ENCODE measurements at places on chromosomes 1 and 21. TPM values are rescaled to one million over a fixed set of nuclear protein-coding genes. Genes with fewer than 3 reads are reported as not detected.

GRCh38 chr1:3922201-3922725, 22.2 kb upstream of the C1orf174 start:
- no peak for DNase-seq

DNA sequence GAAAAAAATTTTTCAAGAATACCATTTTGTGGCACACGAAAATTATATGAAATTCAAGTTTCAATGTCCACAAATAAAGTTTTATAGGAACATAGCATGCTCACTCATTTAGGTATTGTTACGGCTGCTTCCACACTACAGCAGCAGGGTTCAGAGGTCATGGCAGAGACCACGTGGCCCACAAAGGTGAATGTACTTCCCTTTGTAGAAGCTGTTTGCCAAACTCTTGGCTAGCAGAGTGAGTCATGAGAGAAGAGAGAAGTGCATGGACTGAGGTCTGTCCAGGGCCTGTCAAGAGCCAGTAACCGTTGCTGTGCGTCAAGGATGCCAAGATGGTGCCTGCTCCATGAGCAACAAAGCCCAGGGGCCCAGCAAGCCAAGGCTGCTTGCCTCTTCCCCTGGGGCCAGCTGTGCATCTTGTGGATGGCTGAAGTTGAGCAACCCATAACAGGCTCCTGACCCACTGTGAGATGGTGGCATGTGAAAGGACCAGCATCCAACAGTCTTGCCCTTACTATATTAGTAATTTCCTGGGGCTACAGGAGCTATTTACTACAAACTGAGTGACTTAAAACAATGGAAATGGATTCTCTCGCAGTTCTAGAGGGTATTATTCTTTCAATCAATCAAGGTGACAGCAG, 64.8 kb upstream of the ATP5PO start:
- no peak for DNase-seq

DNA sequence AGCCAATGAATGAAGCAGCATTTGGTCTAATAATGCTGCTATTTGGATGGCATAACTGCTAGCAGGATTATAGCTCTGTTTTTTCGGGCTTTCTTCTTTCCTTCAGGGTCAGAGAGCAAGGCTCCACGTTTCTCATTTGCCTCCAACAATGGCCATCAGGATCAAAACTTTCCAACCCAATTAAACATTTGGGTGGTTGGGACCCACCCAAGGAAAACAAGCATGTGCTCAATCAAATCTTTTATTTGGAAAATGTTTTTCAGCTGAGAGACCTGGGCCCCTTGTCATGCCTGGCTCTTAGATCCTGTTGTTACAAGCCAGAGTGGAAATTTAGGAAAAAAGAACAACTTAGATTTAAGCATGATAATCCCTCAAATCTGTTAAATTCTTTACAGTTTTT, 373.1 kb upstream of the USP24 start:
- no peak for DNase-seq

DNA sequence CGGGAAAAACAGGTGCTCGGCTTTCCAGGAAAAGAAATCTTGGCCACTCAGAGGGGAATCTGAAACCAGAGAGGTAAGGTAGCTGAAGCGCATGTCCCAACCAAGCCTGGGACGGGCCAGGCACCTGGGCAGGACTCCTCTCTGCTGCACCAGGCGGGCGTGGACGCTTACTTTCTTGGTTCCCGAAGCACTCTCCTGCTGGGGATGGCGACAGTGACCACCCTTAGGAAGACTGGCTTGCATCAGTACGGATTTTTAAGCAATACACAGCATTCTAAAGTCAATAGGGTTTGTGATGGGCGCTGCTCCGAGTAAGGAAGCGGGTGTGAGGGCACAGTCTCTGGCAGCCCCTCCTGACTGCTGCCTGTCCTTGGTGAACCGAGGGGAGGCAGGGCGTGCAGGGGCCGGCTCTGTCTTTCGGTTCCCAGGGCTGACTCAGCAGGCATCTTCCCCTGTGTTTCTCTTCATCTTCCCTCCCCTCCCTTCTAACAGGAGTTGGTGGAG, 74.9 kb upstream of the ANGPTL1 start:
- no peak for DNase-seq

Gene SYF2
- 54.7 TPM for total RNA-seq

GRCh38 chr21:32844653-32845436, 73.3 kb upstream of the PAXBP1 start:
- DNase-seq, result no peak

Measured in urinary bladder (tissue), 4 donors.